ENCODE measurements at places on chromosomes 16 and 17.

GRCh38 chr17:4314618-4315017 is 50.8 kb upstream of the ANKFY1 start:
- DNase-seq = no peak

DNA sequence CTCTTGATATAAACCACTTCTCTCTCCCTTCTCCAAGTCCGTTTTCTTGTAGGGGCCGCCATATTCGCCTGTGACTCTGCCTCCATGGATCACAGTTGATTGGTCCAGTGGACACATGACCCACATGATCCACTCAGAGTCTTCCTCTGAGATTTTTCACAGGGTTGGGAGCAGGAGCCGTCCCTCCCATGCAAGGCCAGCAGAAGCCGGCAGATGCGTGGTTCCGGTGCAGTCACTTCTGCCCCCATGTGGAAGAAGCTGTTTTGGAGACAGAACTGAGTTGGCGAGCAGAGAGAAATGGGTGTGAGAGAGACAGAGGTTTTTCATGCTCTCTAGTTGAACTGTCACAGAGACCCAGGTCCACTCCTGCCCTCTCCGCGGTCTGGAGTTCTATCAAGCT is 83.3 kb downstream of the C16orf95 start:
- DNase-seq = no peak

DNA sequence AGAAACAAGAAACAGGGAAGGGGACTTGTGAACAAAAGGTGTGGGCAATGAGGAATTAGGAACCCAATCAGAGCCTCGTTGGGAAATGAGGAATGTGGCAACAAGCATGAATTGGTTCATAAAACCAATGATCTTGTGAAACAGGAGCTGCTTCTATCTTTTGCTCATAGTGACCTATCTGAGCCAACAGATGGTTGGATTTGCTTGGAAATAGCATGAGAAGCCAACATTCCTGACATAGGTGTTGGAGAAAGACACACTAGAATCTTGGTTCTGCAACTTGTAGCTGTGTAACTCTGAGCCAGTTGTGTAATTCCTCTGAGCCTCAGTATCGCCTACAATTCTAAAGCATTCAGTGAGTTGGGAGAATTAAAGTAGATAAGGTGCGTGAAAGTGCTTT is 251.9 kb upstream of the AXIN2 start:
- no peak for DNase-seq

- no peak for DNase-seq
These were observed 22.7 kb downstream of the NOG start for GRCh38 chr17:56616239-56616638.

DNA sequence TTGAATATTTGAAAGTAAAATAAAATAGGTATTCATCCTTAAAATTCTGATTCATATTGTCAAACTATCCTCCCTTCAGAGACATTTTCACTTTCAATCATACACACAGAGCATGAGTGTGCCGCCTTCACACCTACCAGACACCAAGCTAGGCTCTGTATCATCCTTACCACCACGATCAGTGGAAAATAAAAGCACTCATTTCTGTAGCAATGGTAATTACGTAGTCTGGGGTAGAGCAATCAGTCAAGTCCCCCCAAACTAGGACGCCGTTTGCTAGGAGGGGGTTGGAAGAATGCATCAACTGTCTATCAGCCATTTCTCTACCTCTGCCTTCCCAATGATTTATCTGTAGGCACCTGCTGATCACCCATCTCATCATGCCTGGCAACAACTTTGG is 84.6 kb upstream of the GRIN2A start:
- no peak for DNase-seq

GRCh38 chr17:19673623-19674022 is 25.1 kb downstream of the ALDH3A2 start:
- DNase-seq = no peak

GRCh38 chr17:77735566-77736198 is 222.8 kb upstream of the TNRC6C start:
- DNase-seq = no peak

- DNase-seq = no peak
These were observed 26.6 kb downstream of the OR1D5 start for GRCh38 chr17:3036800-3037199.

DNA sequence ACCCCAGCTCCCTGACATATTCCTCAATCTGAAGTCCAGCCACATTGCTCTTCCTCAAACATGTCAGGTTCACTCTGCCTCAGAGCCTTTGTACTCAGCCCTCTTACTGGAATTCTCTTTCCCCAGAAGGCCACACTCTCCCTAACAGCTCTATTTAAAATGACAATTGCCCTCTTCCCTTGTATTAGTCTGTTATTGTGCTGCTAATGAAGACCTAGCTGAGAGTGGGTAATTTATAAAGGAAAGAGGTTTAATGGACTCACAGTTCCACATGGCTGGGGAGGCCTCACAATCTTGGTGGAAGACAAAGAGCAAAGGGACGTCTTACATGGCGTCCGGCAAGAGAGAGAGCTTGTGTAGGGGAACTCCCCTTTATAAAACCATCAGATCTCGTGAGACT is 46.0 kb downstream of the HS3ST2 start:
- no peak for DNase-seq

Data from pulmonary artery endothelial cell (primary cell).